Panc1 (cell line): ENCODE measurements at places on chromosomes 2 and 18.

DNA sequence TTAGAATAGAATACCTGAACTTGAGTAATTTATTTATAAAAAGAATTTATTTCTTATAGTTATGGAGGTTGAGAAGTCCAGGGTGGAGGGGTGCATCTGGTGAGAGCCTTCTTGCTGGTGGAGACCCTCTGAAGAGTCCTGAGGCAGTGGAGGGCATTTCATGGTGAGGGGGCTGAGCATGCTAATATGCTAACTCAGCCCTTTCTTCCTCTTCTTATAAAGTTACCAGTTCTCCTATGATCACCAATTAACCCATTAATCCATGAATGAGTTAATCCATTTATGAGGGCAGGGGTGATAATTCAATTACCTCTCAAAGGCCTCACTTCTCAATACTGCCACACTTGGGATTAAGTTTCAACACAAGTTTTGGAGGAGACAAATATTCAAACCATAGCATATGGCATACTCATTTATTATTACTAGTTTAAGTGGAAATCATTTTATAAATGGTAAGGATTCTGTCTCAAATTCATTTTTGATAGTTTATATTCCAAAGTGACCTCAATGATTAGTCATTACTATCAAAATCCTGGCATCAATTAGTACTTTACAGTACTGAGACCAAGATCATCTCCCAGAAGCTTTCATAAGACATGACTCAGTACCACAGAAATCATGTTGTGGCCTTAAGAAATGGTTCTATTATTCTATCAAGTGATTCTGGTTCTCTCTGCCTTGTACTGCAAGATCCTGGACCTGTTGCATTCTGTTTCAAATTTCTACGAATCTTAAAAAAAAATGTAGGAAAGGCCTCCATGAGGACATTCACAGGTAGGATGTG lies 5.5 kb downstream of the ZNF396 start:
- no peak for DNase-seq

GRCh38 chr2:182142062-182142461 lies 156.4 kb downstream of the PPP1R1C start:
- DNase-seq: no peak

GRCh38 chr2:29011418-29012060 lies 30.4 kb downstream of the TOGARAM2 start:
- no peak for DNase-seq

- no peak for DNase-seq
Measured at GRCh38 chr2:137706786-137707613, 257.3 kb upstream of the HNMT start.

DNA sequence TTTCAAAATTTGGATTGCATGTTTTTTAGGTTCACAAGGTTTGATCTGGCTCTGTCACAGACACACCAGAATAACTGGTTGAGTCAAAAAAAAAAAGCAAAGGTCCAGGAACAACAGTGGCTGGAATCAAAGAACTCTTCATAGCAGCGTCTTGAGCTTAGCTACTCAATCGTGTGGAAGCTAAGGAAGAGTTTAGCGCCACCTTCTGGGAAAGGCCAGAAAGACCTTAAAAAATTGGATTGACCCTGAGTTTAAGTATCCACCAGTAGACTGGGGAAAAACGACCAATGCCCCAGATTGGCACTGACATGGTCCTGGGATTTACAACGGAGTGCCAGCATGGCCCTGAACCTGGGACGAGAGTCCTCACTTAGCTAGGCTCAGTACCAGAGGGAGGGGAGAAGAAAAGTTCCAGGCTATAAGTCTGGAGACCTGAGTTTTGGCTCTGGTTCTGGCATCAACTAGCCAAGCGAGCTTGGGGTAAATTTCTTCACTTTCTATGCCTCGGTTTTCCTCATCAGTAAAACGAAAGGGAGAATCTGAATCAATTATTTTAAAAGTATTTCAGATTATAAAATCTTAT lies 71.1 kb upstream of the TFCP2L1 start:
- DNase-seq: peak; percentile 35

- DNase-seq: no peak
Measured at GRCh38 chr2:238941262-238941792, 93.4 kb downstream of the TWIST2 start.

DNA sequence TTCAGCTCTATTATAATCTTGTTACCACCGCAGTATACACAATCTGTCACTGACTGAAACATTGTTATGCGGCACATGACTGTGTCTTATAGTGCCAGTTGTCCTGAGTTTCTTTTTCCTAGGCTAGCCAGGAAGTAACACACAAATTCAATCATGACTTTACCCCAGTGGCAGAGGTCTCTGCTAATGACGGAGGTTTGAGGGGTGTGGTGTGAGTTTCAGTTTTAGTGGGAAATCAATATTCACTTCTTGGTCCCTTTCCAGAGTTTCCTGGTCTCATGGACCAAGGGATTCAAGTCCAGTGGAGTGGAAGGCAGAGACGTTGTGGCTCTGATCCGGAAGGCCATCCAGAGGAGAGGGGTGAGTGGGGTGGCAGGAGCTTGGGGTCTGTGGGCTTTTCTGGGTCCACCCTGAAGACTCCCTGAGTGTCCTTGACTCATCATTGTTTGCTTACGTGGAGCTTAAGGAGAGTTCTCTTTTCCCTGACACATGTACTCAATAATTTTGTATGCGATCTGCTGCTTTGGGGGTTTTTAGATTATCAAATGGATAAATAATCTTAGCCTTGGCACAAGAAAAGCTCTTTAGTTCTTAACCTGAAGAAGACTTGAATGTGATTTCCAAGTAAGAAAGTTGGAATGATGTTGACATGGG lies 39.2 kb downstream of the HK2 start:
- DNase-seq: no peak

GRCh38 chr2:200592406-200593075 lies 6.7 kb downstream of the AOX1 start:
- no peak for DNase-seq

- no peak for DNase-seq
Measured at GRCh38 chr2:128818704-128819491, 500.2 kb upstream of the HS6ST1 start.

DNA sequence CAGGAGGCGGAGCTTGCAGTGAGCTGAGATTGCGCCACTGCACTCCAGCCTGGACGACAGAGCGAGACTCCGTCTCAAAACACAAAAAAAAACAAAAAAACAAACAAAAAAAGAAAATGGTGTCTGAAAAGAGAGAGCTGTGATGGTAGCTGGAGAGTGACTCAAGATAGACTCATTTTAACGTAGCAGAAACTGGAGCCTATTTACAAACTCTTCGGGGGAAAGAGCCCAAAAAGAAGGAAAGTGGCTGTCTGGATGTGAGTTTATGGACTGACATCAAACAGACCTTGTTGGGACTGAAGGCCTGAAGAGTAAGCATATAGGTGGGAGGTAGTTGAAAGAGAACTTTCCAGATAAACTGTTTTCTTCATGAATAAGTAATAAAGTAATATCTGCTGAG lies 51.8 kb downstream of the LIMS1 start:
- DNase-seq: no peak

DNA sequence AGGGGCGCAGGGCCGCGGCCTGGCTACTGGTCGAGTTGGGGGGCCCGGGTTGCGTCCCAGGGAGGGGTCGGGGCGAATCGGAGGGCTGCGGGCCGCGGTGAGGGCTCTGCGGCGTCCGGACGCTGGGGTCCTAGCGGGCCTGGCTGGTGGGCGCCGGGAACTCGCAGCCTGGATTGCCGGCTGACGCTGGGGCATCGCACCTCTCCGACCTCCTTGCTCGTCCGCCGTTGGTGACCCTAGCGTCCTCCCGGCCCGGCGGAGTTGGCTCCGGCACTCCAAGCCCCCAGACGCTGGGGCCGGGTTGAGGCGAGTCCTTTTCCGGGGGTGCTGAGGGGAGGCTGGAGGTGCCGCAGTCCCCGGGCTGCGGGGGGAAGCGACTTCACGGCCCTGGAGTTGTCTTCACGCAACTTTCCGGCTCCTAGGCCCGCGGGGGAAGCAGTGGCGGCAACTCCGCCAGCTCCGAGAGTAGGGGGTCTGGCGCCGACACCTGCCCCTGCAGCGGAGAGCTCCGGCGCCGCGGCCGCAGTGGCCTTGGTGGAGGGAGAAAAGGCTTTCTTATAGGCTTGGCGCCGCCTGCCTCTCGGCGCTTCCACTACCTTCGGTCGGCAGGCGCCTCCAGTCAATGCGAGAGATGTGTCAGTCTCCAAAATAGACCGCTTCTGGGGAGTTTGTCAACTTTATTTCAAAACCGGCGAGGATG lies 70.3 kb downstream of the HAUS1 start:
- DNase-seq: no peak

- no peak for DNase-seq
Measured at GRCh38 chr2:2562867-2563266, 231.8 kb upstream of the MYT1L start.

DNA sequence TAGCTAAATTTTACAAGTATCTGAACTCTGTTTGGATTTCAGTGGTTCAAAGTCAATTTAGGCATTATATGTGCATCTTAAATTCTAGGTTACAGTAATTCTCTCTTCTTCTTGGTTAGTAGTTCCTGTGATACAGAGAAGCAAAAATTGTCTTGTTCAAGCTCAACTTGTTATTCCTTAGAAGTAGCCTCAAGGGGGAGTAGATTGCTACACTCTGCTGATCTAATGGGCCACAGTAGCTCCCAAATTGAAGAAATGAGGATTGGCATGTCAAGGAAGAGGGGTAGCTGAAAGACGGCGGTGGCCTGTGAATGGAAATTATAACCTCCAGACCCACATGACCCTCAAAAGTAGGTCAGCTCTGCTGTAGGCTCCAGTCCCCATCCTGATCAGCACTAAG lies 334.7 kb downstream of the HRH4 start:
- DNase-seq: no peak

DNA sequence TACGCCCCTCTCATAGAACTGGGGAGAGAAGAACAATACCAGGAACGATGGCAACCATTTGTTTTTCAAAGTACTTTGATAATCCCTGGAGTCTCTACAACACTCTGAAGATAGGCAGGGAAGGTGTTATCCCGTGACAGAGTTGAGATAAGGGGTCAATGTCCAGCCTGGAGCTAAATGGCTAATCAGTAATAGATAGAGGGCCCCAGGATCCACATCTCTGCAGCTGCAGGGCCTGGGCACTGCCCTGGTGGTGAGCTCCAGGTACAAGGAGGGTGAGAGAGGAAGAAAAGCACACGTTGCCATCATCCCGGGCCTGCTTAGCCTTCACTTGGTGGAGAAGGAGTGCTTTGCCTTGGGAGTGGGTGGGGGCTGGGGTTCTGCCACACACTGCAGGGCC lies 260.6 kb downstream of the PRKCE start:
- DNase-seq: no peak

- no peak for DNase-seq
Measured at GRCh38 chr2:169712791-169713227, 18.5 kb downstream of the PHOSPHO2 start.

- DNase-seq: peak; percentile 52
Measured at GRCh38 chr2:196399722-196400691, 228.6 kb upstream of the STK17B start.

GRCh38 chr2:196168181-196168580 lies 3.2 kb downstream of the STK17B start:
- DNase-seq: no peak

- DNase-seq: no peak
Measured at GRCh38 chr2:235958931-235959410, 209.2 kb downstream of the GBX2 start.

DNA sequence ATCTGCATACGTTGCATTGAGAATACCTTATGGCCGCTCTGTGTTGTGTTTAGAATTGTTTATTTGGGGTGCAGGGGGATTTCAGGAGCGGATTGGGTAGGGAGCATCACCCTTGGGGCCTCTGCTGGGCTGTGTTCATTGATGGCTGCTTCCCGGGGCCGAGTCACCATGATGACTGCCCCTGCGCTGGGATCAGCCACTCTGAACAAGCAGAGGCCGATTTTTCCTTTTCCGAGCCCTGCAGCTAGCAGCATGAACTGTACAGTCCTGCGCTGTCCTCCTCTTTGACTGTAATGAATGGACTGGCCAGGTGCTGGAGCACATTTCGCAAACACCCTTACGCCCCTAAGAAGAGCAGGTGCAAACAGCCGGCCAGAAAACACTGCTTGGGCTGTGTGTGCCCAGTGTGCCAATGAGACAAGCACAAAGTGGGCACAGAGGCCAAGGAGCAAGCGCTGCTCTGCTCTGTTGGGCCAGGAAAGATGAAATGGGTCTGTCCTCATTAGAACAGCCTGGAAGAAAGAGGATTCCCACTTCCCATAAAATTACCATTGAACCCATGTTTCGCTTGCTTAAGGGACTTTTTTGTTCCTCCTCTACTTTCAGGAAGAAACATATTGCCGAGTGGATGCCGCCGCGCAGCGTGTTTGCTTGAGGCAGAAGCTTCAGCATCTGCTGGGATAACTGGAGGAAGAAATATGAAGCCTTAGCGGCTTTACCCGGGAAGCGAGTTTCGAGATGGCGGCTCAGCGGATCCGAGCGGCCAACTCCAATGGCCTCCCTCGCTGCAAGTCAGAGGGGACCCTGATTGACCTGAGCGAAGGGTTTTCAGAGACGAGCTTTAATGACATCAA lies 82.7 kb downstream of the SH3BP4 start:
- no peak for DNase-seq

DNA sequence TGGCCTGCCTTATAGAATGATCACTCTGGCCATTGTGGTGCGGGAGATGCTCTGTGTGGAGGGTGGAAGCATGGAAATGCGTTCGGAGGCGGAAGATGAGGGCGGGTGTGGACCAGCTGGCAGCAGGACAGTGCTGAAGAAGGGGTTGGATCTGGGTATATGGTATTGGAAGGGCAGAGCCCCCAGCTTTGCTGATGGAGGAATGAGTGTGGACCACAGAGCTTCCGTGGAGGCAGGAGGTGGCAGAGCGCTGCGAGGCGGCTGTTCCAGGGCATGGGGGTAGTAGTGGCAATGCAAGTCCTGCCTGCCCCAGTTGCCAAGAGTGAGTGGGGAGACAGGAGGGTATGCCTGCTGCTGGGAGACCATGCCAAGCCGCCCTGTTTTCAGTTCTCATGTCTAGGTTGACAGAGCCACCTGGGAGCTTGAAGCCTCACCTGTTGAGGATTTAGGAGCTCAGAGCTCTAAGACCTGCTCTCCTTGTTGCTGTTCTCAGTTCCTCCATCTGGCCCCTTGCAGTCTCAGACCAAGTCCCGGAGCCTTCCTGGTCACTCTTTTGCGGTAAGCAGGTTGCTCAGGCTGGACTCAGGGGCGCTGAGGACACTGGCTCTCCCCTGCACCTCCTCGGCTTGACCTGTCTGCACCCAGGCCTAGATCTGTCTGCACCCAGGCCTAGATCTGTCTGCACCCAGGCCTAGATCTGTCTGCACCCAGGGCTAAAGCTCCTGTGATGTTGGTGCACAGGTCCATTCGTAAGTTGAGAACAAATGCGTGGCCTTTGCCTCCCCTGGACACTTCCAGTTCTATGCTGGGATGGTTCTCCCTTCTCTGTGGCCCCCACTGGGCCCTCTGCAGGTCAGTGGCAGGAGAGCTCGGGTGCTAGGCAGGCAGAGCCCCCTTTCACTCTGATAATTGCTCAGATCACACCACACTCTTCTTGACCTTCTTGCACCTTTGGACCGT lies 290.5 kb upstream of the HS6ST1 start:
- DNase-seq: no peak

DNA sequence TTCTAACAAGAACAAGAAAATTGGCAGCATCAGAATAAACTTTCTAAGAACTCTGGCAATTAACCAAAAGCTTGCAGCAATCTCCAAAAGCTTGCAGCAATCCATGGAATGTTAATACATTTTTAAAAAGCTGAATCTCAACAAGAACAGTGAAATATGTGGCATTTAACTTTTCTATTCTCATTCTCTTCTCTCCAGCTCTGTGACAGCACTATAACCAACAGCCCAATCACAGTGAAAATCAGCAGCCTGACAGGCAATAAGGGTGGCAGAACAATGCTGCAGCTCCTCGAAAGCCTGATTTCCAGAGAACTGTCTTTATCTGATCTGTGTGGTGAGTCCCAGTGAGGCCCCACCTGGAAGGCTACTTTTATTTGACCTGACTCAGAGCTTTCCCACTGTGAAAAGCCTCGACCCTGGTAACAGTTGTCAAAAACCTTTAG lies 60.0 kb downstream of the TMEM131 start:
- DNase-seq: no peak
